ENCODE measurements at places on chromosomes 1 and 21.
A peak's percentile ranks its signal among the peaks of the same experiment; 100 is the strongest.

DNA sequence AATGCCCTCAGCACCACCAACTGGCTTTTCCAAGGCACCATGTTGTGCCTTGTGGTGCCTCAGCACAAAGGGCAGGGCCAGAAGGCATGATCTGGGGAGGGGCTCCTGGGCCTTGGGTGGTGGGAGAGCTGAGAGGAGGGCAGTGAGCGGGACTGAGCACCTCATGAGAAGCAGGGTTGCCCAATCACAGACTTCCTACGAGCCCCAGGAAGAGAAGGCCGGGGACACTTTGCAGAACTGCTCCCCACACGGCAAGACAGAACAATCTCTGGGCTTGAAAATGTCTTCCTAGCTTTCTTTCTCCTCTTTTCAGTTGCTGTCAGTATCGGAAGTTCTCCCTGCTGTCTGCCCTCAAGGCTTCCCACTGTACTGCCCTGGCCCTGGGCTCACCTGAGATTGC, 6.8 kb downstream of the KCNJ10 start:
- DNase-seq, result no peak

- DNase-seq, result no peak
Observed at GRCh38 chr1:118841521-118841920, 146.6 kb downstream of the TBX15 start.

DNA sequence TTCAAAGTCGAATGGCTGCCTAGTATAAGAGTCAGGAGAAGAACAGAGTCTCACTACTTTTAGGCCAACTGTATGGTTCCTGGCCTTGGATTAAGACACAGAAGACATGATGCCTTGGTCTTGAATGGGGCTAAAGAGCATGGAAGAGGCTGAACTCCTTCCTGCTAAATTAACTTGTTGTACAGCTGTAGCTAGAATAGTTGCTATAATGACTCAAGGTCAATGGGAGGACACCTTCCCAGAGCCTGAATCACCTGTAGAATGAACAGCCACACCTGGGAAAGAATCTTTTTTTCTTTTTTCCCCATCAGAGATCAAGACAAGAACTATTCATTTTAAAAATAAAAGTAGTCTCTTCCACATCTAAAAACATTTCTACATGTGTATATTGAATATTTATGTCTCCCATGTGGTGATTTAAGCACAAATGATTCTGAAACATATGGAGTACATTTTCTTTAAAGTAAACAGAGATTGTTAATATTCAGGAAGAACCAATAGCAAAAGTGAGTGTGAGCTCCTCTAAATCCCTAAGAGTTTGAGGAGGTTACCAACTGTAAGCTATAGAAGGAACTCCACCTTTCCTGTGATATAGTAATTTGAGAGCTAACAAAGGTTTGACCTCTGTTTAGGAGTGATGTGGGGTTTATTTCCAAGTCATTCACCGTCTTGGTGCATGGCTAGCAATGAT, 191.3 kb downstream of the TGFB2 start:
- no peak for DNase-seq

DNA sequence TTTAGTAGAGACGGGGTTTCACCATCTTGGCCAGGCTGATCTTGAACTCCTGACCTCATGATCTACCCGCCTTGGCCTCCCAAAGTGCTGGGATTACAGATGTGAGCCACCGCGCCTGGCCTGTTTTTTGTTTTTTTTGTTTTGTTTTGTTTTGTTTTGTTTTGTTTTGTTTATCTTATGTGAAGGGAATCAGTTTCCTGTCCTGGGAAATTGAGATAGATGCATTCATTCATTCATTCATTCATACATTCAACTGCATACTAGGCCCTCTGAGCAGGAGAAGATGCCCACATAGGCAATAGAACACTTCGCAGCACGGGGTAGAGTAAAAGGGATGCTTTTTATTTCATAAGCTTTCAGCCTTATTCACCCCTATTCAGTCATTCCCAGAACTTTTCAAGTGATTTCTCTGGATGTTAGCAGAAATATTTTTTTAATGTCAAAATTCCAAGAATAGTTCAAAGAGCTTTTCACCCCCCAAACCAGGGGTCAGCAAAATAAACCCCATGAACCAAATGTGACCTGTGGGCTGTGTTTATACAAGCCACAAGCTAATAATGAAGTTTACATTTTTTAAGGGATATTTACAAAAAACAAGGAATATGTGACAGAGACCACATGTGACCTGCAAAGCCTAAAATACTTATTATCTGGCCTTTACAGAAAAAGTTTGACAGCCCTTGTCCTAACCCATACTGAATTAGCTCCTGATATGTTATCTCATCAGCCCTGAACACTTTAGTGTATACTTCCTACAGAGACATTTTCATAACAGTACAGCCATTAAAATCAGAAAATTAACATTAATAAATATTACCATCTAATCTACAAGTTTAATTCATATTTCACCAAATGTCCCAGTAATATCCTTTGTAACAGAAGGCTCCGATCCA, 127.1 kb downstream of the MAST2 start:
- no peak for DNase-seq

DNA sequence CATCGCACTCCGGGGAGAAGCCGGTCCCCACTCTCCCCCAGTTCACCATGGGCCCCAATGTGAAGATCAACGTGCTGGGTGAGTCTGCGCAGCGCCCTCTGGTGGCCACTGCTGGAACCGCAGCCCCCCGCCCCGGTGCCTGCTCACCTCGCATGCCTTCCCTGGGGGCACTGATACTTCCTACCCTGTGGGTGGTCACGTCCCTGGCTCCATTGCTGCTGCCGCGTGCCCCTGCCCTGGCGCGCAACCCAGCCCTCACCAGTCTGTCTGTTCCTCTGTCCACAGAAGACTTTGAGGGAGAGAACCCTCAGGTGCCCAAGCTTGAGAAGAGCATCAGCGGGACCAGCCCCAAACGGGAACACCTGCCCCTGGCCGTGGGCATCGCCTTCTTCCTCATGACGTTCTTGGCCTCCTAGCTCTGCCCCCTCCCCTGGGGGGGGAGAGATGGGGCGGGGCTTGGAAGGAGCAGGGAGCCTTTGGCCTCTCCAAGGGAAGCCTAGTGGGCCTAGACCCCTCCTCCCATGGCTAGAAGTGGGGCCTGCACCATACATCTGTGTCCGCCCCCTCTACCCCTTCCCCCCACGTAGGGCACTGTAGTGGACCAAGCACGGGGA, 7.6 kb downstream of the EFNA3 start:
- peak; percentile 77 for DNase-seq

DNA sequence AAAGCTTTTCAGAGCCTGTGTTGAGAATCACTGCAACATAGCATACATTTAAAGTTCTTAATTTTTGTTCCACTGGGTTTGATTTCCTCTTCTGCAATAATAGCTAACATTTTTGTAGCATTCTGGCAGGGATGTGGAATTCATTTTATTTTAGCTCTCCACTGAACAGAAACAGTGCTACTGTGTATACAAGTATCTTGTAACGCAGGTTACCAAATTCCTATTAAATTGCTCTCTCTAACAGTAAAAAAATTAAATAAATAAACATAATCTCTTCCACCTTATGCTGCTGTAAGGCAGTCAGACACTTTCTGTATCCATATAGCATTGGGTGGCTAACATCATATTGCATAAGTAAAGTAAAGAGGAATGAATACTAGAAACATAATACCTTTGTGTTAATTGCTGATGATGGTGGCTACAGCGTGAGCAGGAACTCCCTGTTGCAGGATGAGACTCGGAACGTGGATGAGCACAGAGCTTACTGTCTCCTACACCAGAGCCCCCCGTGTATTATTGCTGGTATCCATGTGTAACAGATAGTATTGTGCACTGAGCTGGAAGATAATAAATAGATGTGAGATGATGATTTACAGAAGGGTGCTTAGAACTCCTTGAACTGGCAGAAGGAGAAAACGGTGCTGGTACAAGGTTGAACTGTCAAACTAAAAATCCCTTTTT, 276.9 kb upstream of the SNX7 start:
- no peak for DNase-seq

GRCh38 chr1:192235127-192235526, 76.9 kb downstream of the RGS18 start:
- DNase-seq, result no peak

DNA sequence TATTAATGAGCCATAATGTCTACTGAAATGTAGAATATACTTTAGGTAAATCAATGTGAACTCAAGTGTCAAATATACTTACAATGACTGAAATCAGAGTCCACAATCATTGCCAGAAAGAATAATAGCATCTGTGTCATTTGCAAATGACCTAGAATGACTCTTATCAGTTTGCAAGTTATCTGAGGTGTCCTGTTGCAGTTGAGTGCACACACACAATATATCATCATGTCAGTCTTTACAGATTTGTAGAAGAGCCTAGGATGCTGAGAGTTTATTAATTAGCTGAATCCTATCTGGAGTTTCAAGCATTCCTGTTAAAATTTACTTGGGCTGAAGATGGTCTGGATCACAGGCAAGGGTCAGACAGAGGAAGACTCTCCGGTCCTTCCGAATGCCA, 324.0 kb upstream of the GREM2 start:
- DNase-seq, result no peak

All from activated T-cell treated with anti-CD3 and anti-CD28 coated beads, Interleukin-2, amount 50 U/mL, for 4 hours (primary cell).